ENCODE measurements at places on chromosomes 2 and 18. TPM values are rescaled to one million over a fixed set of nuclear protein-coding genes. Genes with fewer than 3 reads are reported as not detected.
A peak's percentile ranks its signal among the peaks of the same experiment; 100 is the strongest.

EVX2 gene
- total RNA-seq = not detected

DNA sequence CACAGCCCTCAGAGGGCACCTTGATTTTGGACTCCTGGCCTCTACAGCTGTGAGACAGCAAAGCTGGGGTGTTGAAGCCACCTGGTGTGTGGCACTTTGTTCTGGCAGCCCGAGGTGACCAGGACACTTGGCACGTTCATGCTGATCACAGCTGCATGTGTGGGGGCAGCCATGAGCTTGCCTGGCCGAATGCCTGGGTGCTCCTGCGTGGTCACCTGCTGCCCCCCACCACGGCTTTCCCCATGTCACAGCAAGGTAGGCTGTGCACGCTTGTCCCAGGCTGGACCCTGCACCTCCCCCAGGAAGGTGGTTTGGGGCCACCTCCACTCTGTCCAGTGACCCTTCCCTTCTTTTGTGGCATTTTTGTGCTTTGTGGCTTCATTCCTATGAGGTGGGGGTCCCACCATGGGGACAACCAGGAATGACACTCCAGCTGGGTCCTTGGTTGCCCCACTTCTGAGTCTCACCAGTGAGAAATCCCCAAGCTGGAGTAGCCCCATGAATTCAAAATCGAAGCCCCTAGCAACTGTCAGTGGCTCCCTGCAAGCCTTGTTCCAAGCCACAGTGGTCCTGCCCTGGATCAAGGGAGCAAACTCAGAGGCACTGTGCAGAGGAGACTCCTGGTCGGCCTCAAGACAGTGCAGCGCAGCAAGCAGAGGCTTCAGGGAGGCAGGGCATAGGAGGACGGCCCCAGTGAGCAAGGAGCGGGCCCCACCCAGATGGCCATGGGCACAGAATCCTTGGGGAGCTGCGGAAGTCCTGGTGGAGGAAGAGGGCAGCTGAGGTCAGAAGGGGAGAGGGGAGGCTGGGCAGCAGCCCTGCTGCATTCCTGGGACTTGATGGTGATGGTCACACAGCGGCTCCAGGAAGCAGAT, 121.4 kb upstream of the HS6ST1 start:
- H3K4me1 ChIP-seq = no peaks in the 10 kb centered on the region
- H3K27me3 ChIP-seq = no peaks in the 10 kb centered on the region
- no peaks in the 10 kb centered on the region for H3K36me3 ChIP-seq
- no peak overlapping the region for H3K4me3 ChIP-seq
- DNase-seq = no peak

- no peak overlapping the region for H3K4me3 ChIP-seq
- no peaks in the 10 kb centered on the region for H3K4me1 ChIP-seq
- no peak overlapping the region for H3K27ac ChIP-seq
- DNase-seq = no peak
- H3K27me3 ChIP-seq = no peaks in the 10 kb centered on the region
- no peaks in the 10 kb centered on the region for H3K36me3 ChIP-seq
Observed at GRCh38 chr2:213669657-213670056, 385.4 kb downstream of the SPAG16 start.

DNA sequence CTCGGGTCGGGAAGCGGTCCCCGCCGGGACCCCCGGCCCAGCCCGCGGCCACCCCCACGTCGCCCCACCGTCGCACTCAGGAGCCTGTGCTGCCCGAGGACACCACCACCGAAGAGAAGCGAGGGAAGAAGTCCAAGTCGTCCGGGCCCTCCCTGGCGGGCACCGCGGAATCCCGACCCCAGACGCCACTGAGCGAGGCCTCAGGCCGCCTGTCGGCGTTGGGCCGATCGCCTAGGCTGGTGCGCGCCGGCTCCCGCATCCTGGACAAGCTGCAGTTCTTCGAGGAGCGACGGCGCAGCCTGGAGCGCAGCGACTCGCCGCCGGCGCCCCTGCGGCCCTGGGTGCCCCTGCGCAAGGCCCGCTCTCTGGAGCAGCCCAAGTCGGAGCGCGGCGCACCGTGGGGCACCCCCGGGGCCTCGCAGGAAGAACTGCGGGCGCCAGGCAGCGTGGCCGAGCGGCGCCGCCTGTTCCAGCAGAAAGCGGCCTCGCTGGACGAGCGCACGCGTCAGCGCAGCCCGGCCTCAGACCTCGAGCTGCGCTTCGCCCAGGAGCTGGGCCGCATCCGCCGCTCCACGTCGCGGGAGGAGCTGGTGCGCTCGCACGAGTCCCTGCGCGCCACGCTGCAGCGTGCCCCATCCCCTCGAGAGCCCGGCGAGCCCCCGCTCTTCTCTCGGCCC, 13.6 kb downstream of the SPEG start:
- H3K27me3 ChIP-seq = no peaks in the 10 kb centered on the region
- no peak overlapping the region for H3K4me3 ChIP-seq

DNA sequence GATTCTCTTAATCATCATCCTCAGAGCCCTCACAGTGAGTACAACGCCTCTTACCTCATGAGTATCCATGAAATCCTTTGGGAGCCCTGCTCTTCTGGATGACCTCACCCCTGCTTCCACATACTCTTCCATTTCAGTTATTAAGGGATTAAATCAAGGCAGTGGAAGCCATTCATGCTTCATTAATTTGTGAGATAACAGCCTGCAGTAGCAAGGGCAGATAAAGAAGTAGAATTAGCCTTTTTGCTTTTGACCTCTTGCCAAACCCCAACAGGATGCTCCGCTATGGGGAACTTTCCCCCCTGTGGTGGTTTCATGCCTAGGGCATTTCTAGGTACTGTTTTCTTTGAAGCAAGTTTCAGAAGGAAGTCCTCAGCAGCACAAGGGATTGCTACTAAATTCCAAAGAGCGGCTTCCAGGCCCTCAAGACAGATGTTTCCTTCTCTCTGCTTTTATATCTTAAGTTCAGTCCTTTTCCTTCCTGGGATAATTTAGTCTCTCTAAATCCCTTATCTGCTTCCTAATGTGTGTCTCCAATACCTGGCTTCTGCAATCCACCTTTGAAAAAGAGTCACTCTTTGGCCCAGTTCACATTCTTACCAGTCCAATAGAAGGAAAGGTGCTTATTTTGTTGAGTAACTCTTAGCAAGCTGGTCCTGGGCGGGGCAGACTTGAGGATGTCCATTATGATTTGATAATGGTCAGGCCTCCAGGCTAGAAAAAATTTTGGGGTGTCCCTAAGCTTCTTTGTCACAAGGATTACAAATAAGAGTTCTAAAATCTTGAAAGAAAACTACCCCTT, 76.9 kb downstream of the MYO1B start:
- H3K4me1 ChIP-seq = no peaks in the 10 kb centered on the region
- no peak overlapping the region for H3K4me3 ChIP-seq
- no peaks in the 10 kb centered on the region for H3K27me3 ChIP-seq
- H3K27ac ChIP-seq = no peak overlapping the region
- DNase-seq = peak; percentile 42

DNA sequence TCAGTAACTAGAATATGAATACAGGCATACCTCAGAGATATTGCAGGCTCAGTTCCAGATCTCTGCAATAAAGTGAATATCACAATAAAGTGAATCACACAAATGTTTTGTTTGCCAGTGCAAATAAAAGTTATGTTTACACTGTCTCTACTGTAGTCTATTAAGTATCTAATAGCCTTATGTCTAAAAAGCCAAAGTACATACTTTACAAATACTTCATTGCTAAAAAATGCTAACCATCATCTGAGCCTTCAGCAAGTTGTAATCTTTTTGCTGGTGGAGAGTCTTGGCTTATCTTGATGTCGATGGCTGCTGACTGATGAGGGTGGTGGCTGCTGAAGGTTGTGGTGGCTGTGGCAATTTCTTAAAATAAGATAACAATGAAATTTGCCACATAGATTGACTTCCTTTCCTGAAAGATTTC, 159.4 kb downstream of the MYO1B start:
- H3K27ac ChIP-seq = no peak overlapping the region
- no peaks in the 10 kb centered on the region for H3K27me3 ChIP-seq
- H3K4me1 ChIP-seq = no peaks in the 10 kb centered on the region
- DNase-seq = no peak
- no peaks in the 10 kb centered on the region for H3K36me3 ChIP-seq

GRCh38 chr2:136232456-136233172, 114.7 kb upstream of the CXCR4 start:
- no peak for DNase-seq
- H3K27ac ChIP-seq = no peak overlapping the region
- no peaks in the 10 kb centered on the region for H3K27me3 ChIP-seq
- H3K4me1 ChIP-seq = peaks cover 3% of the 10 kb centered on the region
- no peaks in the 10 kb centered on the region for H3K36me3 ChIP-seq

GRCh38 chr2:1739961-1740715, 4.2 kb downstream of the PXDN start:
- no peak overlapping the region for H3K4me3 ChIP-seq
- no peak overlapping the region for H3K27ac ChIP-seq
- H3K36me3 ChIP-seq = no peaks in the 10 kb centered on the region

Data from naive thymus-derived CD4-positive, alpha-beta T cell (primary cell).